Natural killer cell treated with Interleukin-12 subunit alpha and Interleukin-12 subunit beta and Interleukin-15 and Interleukin-18, amount 100 ng/mL, for 72 hours (primary cell): ENCODE measurements at places on chromosomes 7 and 10. TPM values are rescaled to one million over a fixed set of nuclear protein-coding genes. Genes with fewer than 3 reads are reported as not detected.

The PDZD7 gene
- 0.17 TPM for total RNA-seq

The C10orf62 gene
- not detected for total RNA-seq

The OR13A1 gene
- total RNA-seq = not detected

The HECW1 gene
- not detected for total RNA-seq

The GCK gene
- not detected for total RNA-seq

The CREB5 gene
- 0.62 TPM for total RNA-seq

GRCh38 chr7:140661124-140661523 lies 11.6 kb upstream of the ADCK2 start:
- peaks cover 17% of the 10 kb centered on the region for H3K27me3 ChIP-seq
- H3K4me1 ChIP-seq = peaks cover 12% of the 10 kb centered on the region
- no peaks in the 10 kb centered on the region for H3K36me3 ChIP-seq
- peak; percentile 5 for DNase-seq
- no peak overlapping the region for H3K27ac ChIP-seq

- DNase-seq = peak; percentile 89
- H3K27me3 ChIP-seq = no peaks in the 10 kb centered on the region
- no peaks in the 10 kb centered on the region for H3K36me3 ChIP-seq
- peaks cover 6% of the 10 kb centered on the region for H3K4me1 ChIP-seq
Measured at GRCh38 chr10:132257271-132257670, 50.5 kb downstream of the STK32C start.

GRCh38 chr10:60203993-60204618 lies 185.6 kb downstream of the ANK3 start:
- no peak overlapping the region for H3K4me3 ChIP-seq
- no peaks in the 10 kb centered on the region for H3K36me3 ChIP-seq
- no peaks in the 10 kb centered on the region for H3K4me1 ChIP-seq
- no peak overlapping the region for H3K27ac ChIP-seq
- H3K27me3 ChIP-seq = no peaks in the 10 kb centered on the region
- no peak for DNase-seq

DNA sequence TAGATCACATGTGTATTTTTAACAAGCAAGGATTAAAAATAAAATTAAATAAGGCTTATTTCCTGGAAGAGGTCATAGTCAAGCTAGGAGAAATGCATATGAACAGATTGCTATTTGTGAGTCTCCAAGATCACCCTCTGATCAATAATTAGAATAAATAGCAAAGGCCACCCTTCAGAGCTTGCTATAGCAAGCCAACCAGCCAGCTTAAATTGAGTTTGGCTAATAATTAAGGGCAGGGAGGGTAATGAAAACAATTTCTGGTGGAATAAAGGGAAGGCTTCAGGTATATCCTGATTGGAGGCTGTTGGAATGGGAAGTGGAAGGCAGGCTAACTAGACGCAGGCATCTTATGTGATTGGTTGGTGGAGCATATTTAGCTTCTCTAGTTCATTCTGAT lies 403.5 kb downstream of the ARL4A start:
- peaks cover 8% of the 10 kb centered on the region for H3K27me3 ChIP-seq
- no peak overlapping the region for H3K4me3 ChIP-seq
- DNase-seq = no peak
- peaks cover 5% of the 10 kb centered on the region for H3K36me3 ChIP-seq
- no peaks in the 10 kb centered on the region for H3K4me1 ChIP-seq

- H3K27me3 ChIP-seq = peaks cover 8% of the 10 kb centered on the region
- H3K4me3 ChIP-seq = no peak overlapping the region
- no peak overlapping the region for H3K27ac ChIP-seq
- H3K36me3 ChIP-seq = no peaks in the 10 kb centered on the region
Measured at GRCh38 chr10:10699427-10699826, 318.2 kb upstream of the CELF2 start.

- peaks cover 3% of the 10 kb centered on the region for H3K27me3 ChIP-seq
- H3K4me1 ChIP-seq = no peaks in the 10 kb centered on the region
- no peak overlapping the region for H3K4me3 ChIP-seq
- H3K27ac ChIP-seq = no peak overlapping the region
- DNase-seq = no peak
Measured at GRCh38 chr10:112208292-112208691, 24.7 kb upstream of the GPAM start.

- no peak overlapping the region for H3K4me3 ChIP-seq
- no peaks in the 10 kb centered on the region for H3K4me1 ChIP-seq
- peaks cover 9% of the 10 kb centered on the region for H3K36me3 ChIP-seq
- no peak for DNase-seq
- H3K27ac ChIP-seq = no peak overlapping the region
- peaks cover 12% of the 10 kb centered on the region for H3K27me3 ChIP-seq
Measured at GRCh38 chr10:113927440-113927839, 73.0 kb downstream of the NHLRC2 start.

- H3K4me1 ChIP-seq = no peaks in the 10 kb centered on the region
- DNase-seq = no peak
- no peak overlapping the region for H3K4me3 ChIP-seq
- no peaks in the 10 kb centered on the region for H3K36me3 ChIP-seq
- H3K27ac ChIP-seq = no peak overlapping the region
Measured at GRCh38 chr10:13686331-13686752, 99.6 kb downstream of the PRPF18 start.

- no peak for DNase-seq
- H3K27me3 ChIP-seq = peaks cover 21% of the 10 kb centered on the region
- peaks cover 6% of the 10 kb centered on the region for H3K4me1 ChIP-seq
- no peaks in the 10 kb centered on the region for H3K36me3 ChIP-seq
- H3K27ac ChIP-seq = no peak overlapping the region
- no peak overlapping the region for H3K4me3 ChIP-seq
Measured at GRCh38 chr10:117250411-117250810, 9.5 kb downstream of the SLC18A2 start.

- H3K36me3 ChIP-seq = no peaks in the 10 kb centered on the region
- no peak overlapping the region for H3K27ac ChIP-seq
- DNase-seq = no peak
- no peak overlapping the region for H3K4me3 ChIP-seq
Measured at GRCh38 chr7:83085299-83085698, 77.4 kb downstream of the PCLO start.

DNA sequence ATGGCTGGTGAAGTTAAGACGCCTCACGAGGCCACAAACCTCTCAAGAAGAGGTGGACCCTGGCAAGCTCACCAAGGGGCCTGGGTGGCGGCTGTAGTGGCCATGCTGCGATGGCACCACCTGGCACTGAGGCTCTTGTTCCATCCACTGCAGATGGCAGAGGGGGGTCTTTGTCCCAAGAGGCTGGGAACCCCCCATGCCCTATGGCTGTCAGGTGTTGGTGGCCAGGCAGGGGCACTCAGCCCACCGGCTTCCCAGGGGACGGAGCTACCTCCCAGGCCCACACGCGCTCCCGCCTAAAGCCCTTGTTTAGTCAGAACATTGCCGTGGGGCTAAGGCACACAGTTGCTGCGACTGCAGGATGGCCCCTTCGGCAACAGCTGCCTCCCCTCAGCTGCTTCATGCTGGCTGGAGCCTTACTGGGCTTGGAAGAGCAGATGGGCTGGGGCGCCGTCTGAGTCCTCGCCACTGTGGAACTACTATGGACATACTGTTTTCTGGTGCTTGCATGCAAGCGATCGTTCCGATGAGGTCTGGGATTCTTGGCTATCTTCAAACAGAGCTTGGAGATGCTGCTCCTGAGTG lies 46.8 kb downstream of the DPYSL4 start:
- H3K27me3 ChIP-seq = no peaks in the 10 kb centered on the region
- no peak for DNase-seq
- peaks cover 23% of the 10 kb centered on the region for H3K4me1 ChIP-seq
- H3K36me3 ChIP-seq = no peaks in the 10 kb centered on the region
- H3K4me3 ChIP-seq = no peak overlapping the region

- no peak overlapping the region for H3K27ac ChIP-seq
- no peak overlapping the region for H3K4me3 ChIP-seq
- peaks cover 6% of the 10 kb centered on the region for H3K36me3 ChIP-seq
- no peak for DNase-seq
- no peaks in the 10 kb centered on the region for H3K27me3 ChIP-seq
Measured at GRCh38 chr7:4782333-4783291, 7.2 kb downstream of the AP5Z1 start.

GRCh38 chr7:2171855-2172254 lies 60.9 kb downstream of the MAD1L1 start:
- no peak for DNase-seq
- no peaks in the 10 kb centered on the region for H3K27me3 ChIP-seq
- peaks cover 9% of the 10 kb centered on the region for H3K4me1 ChIP-seq
- no peak overlapping the region for H3K27ac ChIP-seq
- no peak overlapping the region for H3K4me3 ChIP-seq

DNA sequence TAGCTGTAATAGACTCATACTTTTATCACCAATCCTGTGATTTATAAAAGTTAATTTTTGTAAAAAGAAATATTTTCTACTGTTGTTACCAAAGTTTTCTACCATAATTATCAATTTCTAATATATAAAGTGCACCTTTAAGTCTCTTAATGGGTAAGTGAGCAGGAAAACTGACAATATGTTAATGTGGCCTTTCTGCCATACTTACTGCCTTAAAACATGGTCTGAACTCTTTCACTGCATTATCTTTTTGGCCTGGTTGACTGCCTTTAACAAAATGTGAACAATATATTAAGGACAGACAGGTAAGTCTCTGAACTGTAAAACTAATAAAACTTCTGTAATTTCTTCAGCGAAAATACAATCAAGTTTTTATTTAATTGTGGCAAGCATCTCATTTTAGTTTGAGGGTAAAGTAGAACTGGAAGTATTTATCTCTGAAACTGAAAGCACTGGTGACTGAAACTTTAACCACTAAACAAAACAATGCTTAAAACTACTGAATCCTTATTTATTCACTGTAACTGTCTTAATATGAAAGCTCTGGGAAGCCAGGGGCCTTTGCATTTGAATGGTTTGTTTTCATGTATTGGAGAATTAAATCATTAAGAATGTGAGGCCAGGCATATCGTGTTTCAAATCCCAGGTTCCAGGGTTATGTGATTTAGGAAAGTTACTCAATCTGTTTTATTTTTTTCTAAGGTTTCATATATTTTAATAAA lies 948.8 kb upstream of the POT1 start:
- no peak for DNase-seq
- H3K4me3 ChIP-seq = no peak overlapping the region
- H3K27ac ChIP-seq = no peak overlapping the region

- no peak for DNase-seq
- H3K4me1 ChIP-seq = peaks cover 47% of the 10 kb centered on the region
- no peaks in the 10 kb centered on the region for H3K27me3 ChIP-seq
- H3K36me3 ChIP-seq = peaks cover 12% of the 10 kb centered on the region
- no peak overlapping the region for H3K4me3 ChIP-seq
- no peak overlapping the region for H3K27ac ChIP-seq
Measured at GRCh38 chr7:76000566-76000965, 6.2 kb upstream of the TMEM120A start.

DNA sequence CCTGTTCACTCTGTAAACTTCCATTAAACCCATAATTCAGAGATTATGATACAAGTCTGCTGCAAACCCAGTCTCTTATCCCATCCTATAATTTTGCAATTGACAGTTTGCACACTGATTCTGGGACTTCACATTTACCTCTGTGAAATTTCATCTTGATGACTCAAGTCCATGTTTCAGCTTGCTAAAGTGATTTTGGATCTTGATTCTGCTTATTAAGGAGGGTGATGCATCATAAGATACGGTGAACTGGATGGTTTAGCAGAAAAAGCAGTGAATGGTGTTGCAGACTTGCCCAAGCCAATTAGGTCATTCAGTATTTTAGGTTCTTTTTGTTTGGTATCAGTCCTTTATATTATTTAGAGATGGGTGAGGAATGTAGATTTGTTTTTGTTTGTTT lies 125.5 kb upstream of the PODXL start:
- peaks cover 27% of the 10 kb centered on the region for H3K27me3 ChIP-seq
- H3K4me1 ChIP-seq = no peaks in the 10 kb centered on the region
- DNase-seq = no peak

DNA sequence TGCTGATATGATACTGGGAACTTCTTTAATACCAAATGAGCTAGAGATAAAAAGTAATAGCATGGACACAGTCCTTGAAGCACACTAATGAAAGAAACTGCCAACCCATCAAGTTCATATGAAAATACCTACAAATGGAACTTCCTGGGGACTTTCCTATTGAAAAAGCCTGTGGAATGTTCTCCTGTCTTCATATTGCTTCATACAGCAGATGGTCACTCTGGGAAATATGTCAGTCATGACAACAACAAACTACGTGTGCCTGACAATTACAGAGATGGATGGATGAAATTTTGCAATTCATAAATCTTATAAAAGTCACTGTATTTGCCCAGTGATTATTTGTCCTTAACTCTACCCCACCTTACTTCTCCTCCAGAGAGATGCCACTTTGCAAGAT lies 106.6 kb upstream of the COL1A2 start:
- H3K27me3 ChIP-seq = peaks cover 15% of the 10 kb centered on the region
- H3K4me3 ChIP-seq = no peak overlapping the region
- DNase-seq = no peak
- H3K36me3 ChIP-seq = no peaks in the 10 kb centered on the region

DNA sequence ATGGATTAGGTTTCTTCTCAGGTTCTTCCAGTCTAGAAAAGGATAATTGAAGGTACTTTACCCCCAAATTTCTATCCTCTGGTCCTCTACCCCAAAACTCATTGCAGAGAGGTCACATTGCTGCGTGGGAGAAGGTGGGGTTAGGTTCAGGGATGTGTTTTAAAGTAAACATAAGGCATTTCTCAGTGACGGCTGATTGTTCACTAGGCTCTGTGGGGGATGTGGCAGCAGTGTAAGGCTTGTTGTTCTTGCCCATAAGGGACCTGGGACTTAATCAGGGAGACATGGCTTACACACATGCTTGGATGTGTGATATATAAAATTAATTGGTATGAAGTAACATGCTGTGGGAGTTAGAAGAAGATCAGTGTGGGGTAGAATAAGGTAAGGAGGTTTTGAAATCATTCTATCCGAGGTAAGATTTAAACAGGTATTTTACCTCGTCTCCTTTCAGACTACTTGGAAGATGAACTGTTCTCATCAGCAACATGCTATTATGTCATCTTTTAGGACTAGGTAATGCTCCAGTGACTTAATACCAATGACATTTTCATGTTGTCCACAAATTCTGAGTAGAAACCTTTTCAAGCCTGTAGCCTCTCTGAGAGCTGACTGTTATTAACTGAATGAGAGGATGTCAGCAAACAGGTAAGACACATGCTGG lies 6.6 kb downstream of the CCDC126 start:
- H3K36me3 ChIP-seq = no peaks in the 10 kb centered on the region
- H3K27ac ChIP-seq = peak overlapping the region; percentile 21
- DNase-seq = no peak
- no peaks in the 10 kb centered on the region for H3K27me3 ChIP-seq

GRCh38 chr10:96306516-96306915 lies 2.3 kb downstream of the DNTT start:
- H3K27ac ChIP-seq = no peak overlapping the region
- no peak overlapping the region for H3K4me3 ChIP-seq
- H3K27me3 ChIP-seq = peaks cover 12% of the 10 kb centered on the region

GRCh38 chr7:33836797-33837355 lies 68.5 kb upstream of the BMPER start:
- no peak overlapping the region for H3K4me3 ChIP-seq
- H3K27me3 ChIP-seq = no peaks in the 10 kb centered on the region
- no peak for DNase-seq
- no peak overlapping the region for H3K27ac ChIP-seq
- no peaks in the 10 kb centered on the region for H3K36me3 ChIP-seq

- no peaks in the 10 kb centered on the region for H3K27me3 ChIP-seq
- H3K4me1 ChIP-seq = no peaks in the 10 kb centered on the region
- no peaks in the 10 kb centered on the region for H3K36me3 ChIP-seq
- H3K4me3 ChIP-seq = no peak overlapping the region
Measured at GRCh38 chr7:122430710-122431109, 126.2 kb upstream of the FEZF1 start.

GRCh38 chr7:30561389-30561788 lies 33.3 kb upstream of the GARS1 start:
- no peaks in the 10 kb centered on the region for H3K36me3 ChIP-seq
- H3K4me3 ChIP-seq = no peak overlapping the region
- no peak overlapping the region for H3K27ac ChIP-seq
- DNase-seq = no peak
- no peaks in the 10 kb centered on the region for H3K27me3 ChIP-seq
